IMR-90 (cell line): ENCODE measurements at places on chromosomes 7 and 10. TPM values are rescaled to one million over a fixed set of nuclear protein-coding genes. Genes with fewer than 3 reads are reported as not detected.

GRCh38 chr7:45938626-45939302, 17.7 kb upstream of the IGFBP3 start:
- DNase-seq, result no peak

GRCh38 chr7:104208421-104208780, 588 bp upstream of the ORC5 start:
- DNase-seq, result no peak

GRCh38 chr10:80182986-80183385, 22.4 kb downstream of the ANXA11 start:
- no peak for DNase-seq

- DNase-seq, result no peak
These were observed 37.6 kb downstream of the ANK3 start for GRCh38 chr10:60352105-60352504.

DNA sequence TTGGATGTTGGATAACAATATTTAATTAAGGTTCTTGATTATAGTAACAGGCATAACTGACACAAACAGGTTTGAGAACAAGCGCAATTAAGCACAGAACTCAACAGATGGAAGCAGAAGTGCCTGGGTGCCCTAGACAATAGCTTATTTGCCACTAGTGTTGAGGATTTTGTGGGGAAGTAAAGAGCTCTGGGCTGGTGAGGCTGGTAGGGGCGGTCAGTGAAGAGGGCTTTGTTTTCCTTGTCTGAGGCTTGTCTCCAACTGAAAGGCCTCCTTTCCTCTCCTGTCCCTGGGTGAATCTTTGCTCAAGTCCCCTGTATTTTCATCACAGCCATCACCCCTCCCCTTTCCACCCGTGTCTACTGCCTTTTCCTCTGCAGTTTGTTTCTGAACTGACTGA, 104.6 kb downstream of the KAT6B start:
- no peak for DNase-seq

- DNase-seq, result peak; percentile 86
These were observed 51.6 kb downstream of the CYCS start for GRCh38 chr7:25073451-25073850.

DNA sequence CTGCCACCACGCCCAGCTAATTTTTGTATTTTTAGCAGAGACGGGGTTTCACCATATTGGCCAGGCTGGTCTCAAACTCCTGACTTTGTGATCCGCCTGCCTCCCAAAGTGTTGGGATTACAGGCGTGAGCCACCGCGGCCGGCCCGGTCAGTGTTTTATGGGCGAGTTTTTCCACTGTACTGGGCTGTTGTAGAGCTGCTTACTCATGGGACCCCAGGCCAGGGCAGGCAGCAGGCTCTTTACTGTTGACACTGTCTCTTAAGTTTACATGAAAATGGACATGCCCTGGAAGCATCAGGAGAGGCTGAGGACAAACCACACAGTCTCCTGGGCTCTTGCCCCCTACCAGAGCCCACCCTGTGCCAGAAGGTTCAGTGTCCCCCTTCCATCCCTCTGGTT, 11.2 kb downstream of the NACAD start:
- DNase-seq, result no peak

DNA sequence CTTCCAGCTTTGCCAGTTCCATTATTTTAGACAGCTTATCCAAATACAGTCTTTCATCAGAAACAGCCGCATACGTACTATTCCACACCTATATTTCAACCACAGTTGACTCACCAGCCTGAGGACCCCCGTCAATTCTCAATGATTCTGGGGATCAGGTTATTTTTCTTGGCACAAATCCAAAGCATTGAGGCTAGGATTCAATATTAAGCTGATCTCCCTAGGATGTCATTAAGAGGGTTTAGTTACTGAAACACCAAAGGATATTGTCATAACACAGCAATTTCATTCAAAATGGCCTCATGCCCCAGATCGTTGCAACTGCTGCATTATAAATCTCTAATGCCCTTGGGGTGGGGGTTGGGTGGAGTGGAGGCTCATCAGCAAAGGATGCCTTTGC, 214.6 kb downstream of the PTEN start:
- no peak for DNase-seq

GRCh38 chr10:102795453-102796406, 41.5 kb downstream of the CYP17A1 start:
- no peak for DNase-seq

DNA sequence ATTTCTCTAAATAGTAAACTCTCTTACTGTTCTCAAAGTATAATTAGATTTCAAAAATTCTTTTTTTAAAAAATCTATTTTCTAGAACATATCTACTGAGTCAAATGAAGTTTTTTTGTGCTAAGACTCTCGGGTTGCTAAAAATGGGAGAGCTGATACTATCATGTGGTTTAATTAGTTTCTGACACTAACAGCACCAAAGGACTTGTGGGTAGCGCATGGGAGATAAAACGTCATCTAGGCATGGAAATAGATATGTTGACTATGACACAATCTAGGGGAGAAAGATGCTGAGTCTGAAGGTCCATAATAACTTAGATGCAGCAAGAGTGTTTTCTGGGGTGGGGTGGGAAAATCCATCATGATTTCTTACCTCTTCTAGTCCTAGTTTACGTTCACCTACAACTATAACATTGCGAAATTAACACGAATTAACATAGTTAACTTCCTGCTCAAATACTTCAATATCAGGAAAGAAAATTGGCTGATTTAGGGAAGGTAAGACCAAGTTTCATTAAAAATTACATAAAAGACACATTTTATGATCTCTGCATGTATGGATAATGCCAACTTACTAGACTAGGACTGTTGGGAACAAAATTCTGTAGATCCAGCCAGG, 14.3 kb upstream of the ARMC3 start:
- no peak for DNase-seq

DNA sequence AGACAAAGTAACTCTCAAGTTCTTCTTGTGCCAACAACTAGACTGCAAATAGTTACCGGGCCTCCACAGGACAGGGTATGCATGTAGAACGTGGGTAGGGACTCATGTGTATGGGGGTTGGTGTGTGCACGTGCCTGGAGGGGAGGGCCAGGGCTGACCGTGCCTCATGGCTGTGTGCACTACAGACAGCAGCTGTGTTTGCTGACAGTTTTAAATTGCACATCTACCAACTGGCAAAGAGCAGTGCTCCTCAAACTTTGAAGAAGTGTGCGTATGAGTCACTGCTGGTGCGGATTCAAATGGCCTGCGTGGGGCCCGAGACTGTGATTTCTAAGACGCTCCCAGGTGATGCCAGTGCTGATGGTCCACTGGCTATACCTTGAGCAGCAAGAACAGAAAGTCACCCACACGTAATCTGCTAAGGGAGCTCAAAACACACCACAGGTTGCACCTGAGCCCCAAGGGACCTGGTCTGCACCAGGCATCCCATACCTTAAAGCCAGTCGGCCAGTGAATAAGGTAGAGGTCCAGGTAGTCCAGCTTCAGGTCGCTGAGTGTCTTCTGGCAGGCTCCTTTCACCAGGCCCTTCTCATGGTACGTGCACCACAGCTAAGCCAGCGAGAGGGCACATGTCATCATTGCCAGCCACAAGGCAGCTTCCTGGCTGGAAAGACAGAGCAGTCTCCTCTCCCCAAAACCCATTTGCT, 8.5 kb downstream of the AKR1B1 start:
- DNase-seq, result peak; percentile 53

DNA sequence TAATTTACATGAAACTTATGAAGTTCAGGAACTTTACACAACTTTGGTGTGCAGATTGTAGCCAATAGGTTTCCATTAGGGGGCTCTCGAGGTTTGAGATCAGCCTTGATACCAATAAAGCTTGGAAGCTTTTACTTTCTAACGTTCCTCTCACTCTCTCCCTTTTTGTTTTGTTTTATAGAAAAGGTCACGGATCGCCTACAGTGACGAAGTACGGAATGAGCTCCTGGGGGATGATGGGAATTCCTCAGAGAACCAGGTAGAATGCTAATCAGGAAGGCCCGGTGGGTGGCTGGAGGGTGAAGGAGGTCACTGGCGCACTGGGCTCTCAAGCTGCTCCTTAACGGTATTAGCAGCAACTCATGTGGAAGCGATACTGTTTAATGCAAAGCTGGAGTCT, 79.9 kb downstream of the VTI1A start:
- no peak for DNase-seq

DNA sequence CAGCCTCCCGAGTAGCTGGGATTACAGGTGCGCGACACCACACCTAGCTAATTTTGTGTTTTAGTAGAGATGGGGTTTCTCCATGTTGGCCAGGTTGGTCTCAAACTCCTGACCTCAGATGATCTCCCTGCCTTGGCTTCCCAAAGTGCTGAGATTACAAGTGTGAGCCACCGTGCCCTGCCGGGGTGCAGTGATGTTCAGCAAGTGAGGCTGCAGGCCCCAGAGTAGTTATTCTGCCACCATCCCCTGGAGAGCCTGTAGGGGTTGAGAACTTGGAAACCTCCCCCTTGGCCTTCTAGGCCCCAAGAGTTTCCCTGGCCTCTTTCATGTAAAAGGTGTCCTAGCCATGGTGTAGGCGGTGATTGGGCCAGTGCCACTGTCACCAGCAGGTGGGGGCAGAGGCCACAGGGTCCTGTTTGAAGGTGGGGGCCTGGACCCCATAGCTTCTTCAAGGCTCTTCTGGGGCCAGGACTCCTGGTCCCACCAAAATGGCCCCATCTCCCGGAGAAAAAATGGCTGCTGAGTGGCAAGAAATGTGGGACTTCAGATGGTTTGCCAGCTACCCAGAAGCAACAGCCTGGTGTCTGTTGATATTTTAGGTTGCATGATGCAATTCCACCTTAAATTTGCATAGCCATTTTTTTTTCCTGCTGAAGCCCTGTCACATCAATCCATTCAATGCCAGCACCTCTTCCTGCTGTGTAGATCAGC, 25.5 kb upstream of the INMT start:
- no peak for DNase-seq

GRCh38 chr10:79063071-79063491, 5.7 kb upstream of the ZMIZ1 start:
- DNase-seq, result no peak

HECW1 gene
- 0.56 and 0.95 TPM in 2 replicates for polyA plus RNA-seq
